NCI-H2081 (cell line): ENCODE measurements at places on chromosomes 6 and 20.
A peak's percentile ranks its signal among the peaks of the same experiment; 100 is the strongest.

GRCh38 chr6:136751991-136752390, 40.3 kb downstream of the MAP3K5 start:
- no peak for DNase-seq

DNA sequence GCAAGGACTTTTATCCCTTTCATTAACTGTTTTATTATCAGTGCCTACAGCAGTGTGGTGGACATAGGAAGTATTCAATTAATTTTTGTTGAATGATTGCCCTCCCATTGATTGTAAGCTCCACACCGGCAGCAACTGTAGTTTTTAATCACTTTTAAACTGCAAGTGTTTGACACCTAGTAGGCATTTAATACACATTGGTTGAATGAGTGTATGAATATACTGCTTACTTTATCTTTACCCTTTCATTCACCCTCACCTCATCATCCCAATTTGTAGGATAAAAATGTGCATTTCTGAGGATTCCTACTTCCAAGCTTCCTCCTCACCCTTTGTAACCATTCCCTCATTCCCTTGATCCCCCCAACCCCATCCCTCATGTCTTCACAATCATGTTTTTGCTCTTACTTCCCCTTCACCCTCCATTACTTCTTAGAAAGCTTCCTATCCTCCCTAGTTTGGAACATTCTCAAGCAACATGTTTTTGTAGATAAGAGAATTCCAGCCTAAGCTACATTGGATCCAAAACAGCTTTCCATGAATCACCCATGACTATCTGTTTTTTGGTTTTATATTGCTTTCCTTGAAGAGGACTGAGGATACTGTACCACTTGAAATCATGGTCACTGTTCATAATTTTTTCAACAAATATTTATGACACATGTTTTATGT, 955 bp upstream of the SLC26A8 start:
- no peak for DNase-seq

- peak; percentile 49 for DNase-seq
Observed at GRCh38 chr6:113330636-113330946, 526.6 kb upstream of the MARCKS start.

DNA sequence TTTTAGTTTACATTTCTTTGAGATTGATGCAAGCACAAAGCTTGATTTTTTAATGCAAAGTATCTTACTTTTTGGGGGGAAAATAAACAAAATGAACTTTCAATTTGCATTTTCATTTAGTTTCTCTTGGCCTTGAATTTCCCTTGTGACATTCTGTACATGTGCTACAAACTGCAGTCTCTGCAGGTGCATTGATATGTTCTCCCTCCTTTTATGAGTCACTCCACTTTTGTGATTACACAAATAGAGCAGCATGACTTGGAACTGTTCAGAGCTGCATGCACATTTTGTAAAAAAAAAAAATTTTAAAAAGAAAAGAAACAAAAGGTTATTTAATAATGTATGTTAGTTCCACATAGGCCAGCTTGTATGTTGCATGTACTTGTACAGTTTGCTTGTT, 220.0 kb upstream of the KCNQ5 start:
- DNase-seq = no peak
